RWPE2 (cell line): ENCODE measurements at places on chromosomes 5 and 9.

- no peak for DNase-seq
Observed at GRCh38 chr5:171269717-171270116, 39.3 kb upstream of the TLX3 start.

GRCh38 chr5:37132646-37133045 lies 116.5 kb downstream of the CPLANE1 start:
- no peak for DNase-seq

DNA sequence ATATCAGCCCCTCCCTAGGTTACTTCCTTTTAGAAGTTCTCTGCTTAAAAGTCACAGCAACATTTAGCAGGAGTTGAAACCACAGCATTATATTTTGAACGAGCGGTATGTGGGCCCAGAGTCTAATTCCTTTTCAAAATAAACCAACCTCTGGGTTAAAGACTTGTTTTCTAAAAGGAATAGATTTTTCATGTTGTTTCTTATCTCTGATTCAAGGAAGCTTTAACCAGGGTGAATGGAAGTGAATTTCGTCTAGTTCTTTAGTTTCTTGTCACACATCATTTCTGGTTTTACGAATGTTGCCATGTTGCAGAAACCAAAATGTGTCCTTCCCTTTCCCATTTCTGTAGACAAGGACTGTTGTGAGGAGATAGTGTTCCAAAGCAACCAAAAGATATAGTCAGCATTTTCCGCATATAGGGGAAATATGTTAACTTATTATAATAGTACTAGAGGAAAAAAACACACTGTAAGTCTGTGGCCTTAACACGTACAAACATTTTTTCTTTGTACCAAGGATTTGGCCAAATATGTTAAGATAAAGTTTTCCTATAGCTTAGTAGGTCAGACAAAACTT lies 142.4 kb downstream of the PCSK5 start:
- no peak for DNase-seq

DNA sequence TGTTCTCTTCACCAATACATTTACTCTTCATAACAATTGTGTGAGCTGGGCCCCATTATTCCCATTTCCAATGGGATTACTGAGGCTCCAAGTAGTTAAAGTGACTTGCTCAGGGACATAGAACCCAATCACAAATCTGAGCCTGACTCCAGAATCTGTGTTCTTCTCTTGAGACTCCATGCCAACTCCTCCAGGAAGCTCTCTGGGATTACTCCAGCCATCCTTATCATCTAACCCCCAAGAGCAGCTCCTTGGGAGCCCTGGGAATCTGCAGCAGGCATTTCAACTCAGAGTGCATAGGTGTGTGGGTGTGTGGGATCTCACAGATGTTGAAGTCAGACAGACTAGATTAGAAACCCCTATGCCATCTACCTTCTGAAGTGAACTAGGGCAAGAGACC lies 131.4 kb upstream of the BOD1 start:
- no peak for DNase-seq

GRCh38 chr5:36739751-36740221 lies 133.4 kb downstream of the SLC1A3 start:
- DNase-seq: no peak

GRCh38 chr9:8718121-8718725 lies 918.6 kb upstream of the DMAC1 start:
- no peak for DNase-seq

- no peak for DNase-seq
Observed at GRCh38 chr9:127595611-127596010, 16.5 kb upstream of the STXBP1 start.

- no peak for DNase-seq
Observed at GRCh38 chr9:21294904-21295538, 10.1 kb downstream of the IFNA5 start.

- no peak for DNase-seq
Observed at GRCh38 chr5:156191547-156191946, 135.4 kb upstream of the SGCD start.

GRCh38 chr9:2817999-2818803 lies 25.7 kb downstream of the PUM3 start:
- DNase-seq: no peak

GRCh38 chr5:7742241-7742656 lies 108.7 kb downstream of the CFAP90 start:
- peak; percentile 83 for DNase-seq

GRCh38 chr5:168001318-168001717 lies 290.1 kb upstream of the WWC1 start:
- no peak for DNase-seq

DNA sequence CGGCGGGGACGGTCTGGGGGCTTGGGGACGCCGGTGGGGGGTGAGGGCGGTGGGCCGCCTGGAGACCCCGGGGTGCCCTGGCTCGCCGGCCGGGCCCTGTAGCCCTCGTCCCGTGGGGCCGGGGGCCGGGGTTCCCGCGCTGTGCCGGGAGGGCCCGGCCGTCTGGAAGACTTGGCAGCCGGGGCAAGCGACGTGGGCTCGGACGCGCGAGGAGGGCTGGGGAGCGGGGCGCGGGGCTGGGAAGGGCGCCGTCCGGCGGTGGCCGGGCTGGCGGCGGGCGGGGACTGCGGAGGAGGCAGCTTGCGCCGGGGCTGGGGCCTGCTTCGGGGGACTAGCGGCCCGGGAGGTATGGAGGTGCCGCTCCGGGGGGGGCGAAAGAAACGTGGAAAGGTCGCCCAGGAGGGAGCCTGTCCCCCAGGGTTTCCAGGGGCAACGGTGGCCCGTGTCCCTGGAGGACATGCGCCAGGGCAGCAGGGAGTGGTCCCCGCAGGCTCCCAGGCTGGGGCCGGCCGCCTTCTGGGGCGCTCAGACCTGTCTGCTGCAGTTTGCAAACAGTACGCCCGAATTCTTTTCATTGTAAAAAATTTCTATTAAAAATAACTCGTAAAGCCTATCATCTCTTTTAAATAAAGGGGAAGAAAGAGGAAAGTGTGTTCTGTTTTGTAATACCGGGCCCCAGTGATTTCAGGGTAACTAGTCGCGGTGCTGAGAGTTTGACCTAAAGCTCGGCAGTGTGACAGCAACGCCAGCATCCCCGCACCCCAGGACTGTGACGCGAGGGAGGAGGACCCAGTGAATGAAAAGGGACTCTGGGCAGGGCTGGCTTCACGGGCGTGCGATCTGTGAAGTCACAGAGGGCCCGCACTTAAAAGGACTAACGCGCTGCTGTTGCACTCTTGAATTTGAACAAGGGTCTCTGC lies 752 bp upstream of the ANKH start:
- DNase-seq: no peak

GRCh38 chr9:34010979-34011378 lies 37.7 kb downstream of the UBAP2 start:
- no peak for DNase-seq

GRCh38 chr9:28389411-28389810 lies 816.1 kb upstream of the C9orf72 start:
- DNase-seq: no peak

DNA sequence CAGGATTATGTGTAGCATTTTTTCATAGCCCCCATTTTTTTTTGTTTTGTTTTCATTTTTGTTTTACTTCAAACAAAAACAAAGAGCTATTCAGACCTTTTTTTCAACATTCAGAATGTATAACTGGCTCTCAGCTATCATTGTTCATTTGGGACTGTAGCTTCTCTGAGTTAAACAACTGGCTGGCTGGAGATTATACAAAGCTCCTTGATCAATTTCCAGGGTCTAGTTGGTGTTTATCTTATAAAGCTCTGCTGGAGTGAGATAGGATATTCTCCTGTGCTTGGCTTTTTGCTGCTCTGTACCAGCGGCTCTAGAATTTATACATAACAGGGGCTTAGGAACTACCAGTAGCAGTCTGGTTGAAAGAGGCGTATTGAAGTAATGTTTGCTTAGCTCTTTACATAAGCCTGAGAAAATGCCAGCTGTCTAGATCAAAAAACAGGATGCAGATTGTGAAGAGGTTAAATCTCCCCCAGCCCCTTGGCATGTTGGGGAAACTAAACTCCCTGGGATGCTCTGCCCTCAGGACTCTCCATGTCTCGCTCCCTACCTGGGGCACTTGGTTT lies 15.2 kb downstream of the GARNL3 start:
- DNase-seq: no peak

- no peak for DNase-seq
Observed at GRCh38 chr5:90055831-90056328, 353.7 kb downstream of the CETN3 start.

GRCh38 chr5:141234109-141234667 lies 11.0 kb upstream of the PCDHB15 start:
- no peak for DNase-seq

GRCh38 chr9:111940697-111941096 lies 44.1 kb downstream of the UGCG start:
- no peak for DNase-seq

DNA sequence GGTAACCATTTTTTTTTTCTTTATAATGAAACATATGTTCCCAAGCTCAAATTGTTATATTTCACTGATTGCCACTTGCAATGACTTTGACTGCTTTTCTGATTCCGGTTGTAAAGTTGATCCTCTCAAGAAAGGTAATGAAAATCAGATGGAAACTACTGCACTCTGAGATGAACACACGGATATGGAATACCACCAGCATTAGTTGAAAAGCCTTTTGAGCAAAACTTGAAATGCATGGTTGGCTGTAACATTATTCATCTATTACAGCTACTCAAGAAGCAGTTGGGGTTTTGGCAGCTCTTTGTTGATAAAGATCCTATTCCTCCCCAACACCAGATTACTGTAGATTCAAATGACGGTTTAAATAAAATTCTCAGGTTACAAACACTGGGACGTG lies 591.6 kb upstream of the DMAC1 start:
- no peak for DNase-seq

DNA sequence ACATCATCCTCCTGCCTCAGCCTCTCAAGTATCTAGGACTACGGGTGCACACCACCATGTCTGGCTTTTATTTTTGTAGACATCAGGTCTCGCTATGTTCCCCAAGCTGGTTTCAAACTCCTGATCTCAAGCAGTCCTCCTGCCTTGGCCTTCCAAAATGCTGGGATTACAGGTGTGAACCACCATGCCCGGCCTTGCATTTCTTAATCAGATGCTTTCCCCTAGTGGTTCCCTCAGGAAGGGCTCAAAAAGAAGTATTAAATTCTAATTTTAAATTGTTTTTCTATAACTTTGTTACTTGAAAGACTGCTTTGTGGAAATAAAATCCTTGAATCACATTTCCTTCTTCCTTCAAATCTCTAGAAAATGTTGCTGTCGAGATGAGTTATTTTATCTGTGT lies 79.5 kb upstream of the ROR2 start:
- no peak for DNase-seq

DNA sequence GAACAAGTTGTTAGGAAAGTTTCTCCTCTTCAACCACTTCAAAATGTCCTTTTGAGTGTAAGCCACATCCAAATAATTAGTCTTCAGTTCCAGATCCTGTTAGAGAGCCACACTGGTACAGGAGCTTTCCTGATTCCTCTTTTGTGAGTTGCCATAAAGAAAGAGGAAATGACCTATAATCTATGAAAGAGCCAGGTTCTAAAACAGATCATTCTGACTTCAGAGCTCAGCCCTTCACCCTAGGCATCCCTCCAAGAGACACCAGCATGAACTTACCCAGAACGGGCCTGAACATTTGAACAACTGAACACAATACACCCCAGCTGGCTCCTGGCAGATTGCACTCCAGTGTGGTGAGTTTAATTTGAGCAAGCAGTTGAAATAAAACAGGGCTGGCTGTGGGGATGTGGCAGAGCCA lies 25.7 kb downstream of the SLC1A1 start:
- no peak for DNase-seq
